ENCODE measurements at places on chromosomes 2 and 18.

- DNase-seq, result peak; percentile 52
Measured at GRCh38 chr18:907885-908757, 3.5 kb downstream of the ADCYAP1 start.

DNA sequence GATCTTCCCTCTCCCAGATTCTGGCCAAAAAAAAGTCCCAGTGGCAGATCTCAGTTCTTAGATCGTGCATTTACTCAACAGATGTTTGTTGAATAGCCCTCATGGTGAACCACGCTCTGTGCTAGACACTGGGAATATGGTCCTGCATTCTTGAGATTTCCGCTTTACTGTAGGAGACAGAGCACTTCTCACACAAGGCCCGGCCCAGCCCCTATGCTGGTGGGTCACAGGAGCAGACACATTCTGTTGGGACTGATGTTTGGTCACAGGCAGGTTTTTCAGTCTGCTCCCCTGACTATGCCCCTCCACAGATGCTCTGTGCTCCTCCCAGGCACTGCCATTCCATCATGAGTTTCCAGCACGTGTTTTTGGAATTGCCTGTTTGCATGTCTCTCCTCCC lies 110.9 kb downstream of the RAPGEF4 start:
- DNase-seq, result no peak

DNA sequence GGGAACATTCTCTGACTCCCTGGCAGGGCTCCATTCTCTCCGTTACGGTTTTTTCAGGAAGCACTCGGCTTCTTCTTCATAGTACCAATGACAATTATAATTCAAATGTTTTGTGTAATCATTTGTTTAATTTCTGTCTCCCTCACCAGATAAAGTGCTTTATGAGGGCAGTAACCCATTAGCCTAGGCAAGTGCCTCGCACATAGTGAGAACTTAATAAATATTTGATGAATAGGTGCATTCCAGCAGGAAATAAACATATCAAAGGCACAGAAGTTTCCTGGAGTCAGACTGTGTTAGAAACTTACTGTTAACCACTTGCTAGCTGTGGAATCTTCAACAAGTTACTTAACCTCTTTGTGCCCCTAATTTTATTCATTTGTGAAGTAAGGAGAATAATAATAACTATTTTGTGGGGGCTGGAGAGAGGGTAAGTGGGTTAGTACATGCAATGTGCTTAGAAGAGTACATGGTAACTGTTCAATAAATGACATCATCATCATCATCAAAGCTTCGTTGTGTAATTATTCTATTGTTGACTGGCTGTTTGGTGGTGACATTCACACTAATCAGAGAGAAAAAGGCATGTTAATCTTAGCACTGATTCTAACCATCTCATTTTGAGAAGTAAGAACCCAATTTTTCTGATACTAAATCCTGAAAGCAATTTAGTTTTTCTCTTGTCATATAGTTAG lies 352.3 kb downstream of the INSIG2 start:
- DNase-seq, result no peak

GRCh38 chr2:184598316-184599053 lies at the start of gene ZNF804A:
TSS of gene ZNF804A (plus strand) at chr2:184598529. CDS start at chr2:184598960, 431 bp downstream.
- peak; percentile 78 for DNase-seq

DNA sequence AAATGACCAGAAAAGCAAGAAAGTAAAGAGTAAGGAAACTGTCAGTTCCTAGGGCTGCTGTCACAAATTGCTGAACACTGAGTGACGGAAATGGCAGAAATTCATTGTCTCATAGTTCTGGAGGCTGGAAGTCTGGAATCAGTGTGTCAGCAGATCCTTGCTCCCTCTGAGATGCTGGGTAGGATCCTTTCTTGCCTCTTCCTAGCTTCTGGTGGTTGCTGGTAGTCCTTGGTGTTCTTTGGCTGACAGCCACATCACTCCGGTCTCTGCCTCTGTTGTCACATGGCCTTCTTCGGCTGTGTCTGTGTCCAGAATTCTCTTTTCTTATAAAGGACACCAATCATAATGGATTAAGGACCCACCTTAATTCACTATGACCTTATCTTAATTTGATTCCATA lies 21.9 kb downstream of the PLEKHB2 start:
- no peak for DNase-seq

GRCh38 chr18:57002627-57003026 lies 144.3 kb upstream of the BOD1L2 start:
- DNase-seq, result no peak

DNA sequence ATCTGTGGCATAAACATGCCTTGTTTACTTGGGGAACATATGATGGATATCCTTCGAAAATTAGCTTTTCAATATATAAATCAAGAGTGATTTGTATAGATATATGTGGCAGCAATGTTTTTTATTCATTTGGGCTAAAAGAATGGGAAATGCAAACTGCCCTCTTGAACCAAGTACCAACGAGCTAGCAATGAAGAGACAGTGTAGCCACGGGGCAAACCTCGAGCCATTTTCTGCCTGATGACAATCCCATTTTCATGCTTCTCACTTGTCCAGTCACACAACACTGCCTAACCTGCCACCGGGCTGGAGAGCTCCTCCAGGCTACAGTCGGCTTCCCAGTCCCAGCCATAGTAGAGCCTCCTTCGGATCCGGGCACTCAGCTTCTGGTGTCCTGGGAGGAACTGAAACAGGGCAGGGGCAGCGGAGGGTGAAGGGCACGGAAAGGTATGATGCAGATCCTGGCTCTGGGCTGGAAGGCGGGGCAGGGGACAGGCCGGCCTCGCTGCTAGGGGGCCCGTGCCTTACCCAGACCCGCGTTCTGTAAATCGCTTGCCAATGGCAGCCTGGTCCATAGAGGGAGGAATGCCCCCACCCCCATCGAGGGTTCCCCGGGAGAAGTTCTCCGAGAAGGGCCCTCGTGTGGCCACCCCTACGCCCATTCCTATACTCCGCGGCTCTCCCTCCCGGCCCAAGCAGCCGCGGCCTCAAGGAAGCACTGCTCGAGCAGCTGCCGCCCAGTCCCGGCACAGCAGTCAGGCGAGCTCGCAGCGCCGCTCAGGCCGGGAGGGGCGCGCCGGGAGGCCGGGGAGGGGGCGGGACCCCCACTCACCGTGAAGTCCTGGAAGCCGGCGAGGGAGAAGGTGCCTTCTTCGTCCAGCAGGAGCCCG lies 552 bp downstream of the CNPPD1 start:
- no peak for DNase-seq

DNA sequence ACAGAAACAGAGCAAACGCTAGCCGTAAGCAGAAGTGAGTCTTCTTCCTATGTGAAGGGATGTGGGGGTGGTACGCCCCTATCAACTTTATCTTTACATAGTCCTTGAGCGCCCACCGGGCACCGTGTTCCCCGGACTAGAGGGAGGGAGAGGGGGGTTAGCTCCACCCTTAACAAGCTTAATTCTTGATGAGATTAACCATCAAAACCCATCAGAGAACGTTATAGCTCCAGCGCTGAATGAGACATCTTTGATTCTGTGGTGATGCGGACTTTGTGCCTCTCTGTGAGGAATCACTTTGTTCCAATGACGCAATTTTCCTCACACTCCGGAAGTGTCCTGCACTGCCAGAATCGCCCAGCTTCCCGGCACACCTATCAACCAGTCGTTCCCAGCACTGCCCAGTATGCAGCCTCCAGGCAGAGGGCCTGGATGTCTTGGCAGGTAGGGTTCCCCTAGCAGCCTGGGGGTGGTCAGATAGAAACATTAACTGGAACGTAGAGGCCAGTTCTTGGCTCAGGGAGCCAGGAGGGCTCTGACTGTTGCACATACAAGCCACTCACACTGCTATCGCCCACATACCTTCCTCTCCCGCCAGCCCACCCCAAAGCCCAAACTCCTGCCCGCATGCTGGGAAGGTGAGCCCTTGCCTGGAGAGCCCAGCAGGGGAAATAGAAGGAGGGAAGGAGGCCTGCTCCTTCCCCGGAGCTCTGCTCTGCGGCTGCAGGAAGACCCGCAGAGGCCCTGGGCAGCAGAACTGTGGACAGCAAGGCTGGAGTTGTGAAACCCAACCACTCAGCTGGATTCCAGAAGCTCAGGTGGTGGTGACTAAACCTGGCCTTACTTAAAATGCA lies 1.9 kb upstream of the ODC1 start:
- no peak for DNase-seq

DNA sequence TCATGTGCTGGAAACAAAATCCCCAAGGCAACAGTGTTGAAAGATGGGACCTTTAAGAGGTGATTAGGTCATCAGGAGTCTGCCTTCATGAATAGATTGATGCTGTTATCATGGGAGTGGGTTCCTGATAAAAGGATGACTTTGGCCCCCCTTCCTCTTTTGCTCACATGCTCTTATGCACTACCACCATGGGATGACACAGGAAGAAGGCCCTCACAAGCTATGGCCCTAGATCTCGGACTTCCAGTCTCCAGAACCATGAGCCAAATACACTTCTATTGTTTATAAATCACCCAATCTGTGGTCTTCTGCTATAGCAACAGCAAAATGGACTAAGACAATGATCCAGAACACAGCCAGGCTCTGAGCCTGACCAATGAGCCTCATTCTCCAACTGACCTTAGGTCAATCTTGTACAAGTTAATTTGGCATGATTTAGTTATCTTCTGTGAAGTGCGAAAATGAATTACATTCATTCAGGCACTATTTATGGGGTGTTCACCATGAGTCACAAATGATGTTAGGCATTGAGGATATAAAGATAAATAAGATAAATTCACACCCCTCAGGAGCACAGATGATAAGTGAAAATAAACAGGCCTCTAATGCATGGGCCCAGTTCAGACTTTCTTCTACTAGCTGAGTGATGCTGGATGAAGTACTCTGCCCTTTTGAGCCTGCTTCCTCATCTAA lies 37.7 kb upstream of the NT5C1B start:
- no peak for DNase-seq

DNA sequence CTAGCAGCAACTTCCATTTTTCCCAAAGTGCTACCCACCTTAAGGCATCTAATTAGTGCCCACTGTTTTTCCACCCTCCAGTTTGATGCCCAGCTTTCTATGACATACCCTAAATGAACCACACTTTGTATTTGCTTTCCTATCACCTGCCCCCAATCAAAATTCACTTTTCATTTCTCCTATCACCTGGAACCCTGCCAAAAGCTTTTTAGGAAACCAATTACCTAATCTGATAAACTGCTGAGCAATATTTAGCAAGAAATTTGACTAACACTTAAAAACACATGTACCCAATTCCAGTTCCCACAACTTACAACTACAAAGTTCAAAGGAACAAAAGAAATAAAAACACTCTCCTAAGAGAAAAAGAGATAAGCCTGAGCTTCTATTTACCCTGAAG lies 71.7 kb downstream of the IKZF2 start:
- no peak for DNase-seq

Measured in right kidney (tissue), 9 donors.